Naive thymus-derived CD8-positive, alpha-beta T cell (primary cell): ENCODE measurements at places on chromosomes 7 and 10. TPM values are rescaled to one million over a fixed set of nuclear protein-coding genes. Genes with fewer than 3 reads are reported as not detected.
A peak's percentile ranks its signal among the peaks of the same experiment; 100 is the strongest.

DNA sequence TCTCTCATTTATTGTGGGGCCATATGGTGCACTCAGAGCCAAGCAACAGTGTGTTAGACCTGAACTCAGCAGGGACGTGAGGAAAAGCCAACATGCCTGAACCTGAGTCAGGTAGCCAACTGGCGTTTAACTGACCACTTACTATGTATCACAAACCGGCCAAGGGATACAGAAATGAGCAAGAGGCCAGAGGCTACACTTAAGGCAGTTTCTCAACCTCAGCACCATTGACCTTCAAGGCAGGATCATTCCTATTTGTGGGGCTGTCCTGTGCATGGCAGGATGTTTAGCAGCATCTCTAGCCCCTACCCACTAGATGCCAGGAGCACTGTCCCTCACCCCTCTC lies 103.5 kb upstream of the NANOS1 start:
- H3K4me1 ChIP-seq = no peaks in the 10 kb centered on the region
- H3K27ac ChIP-seq = no peak overlapping the region
- no peak overlapping the region for H3K4me3 ChIP-seq
- peaks cover 10% of the 10 kb centered on the region for H3K27me3 ChIP-seq
- no peak for DNase-seq

The GOLGA7B gene
- total RNA-seq = 8.1 TPM

- H3K4me3 ChIP-seq = no peak overlapping the region
- H3K4me1 ChIP-seq = peaks cover 6% of the 10 kb centered on the region
- no peak overlapping the region for H3K27ac ChIP-seq
- no peaks in the 10 kb centered on the region for H3K36me3 ChIP-seq
- no peak for DNase-seq
These were observed 45.4 kb downstream of the CPVL start for GRCh38 chr7:29100924-29101323.

The DENND2A gene
- total RNA-seq = 0.10 TPM

GRCh38 chr7:129146237-129146979 lies 1.9 kb downstream of the TSPAN33 start:
- no peaks in the 10 kb centered on the region for H3K36me3 ChIP-seq
- H3K27ac ChIP-seq = peak overlapping the region; percentile 2
- peaks cover 29% of the 10 kb centered on the region for H3K4me1 ChIP-seq
- peak overlapping the region; percentile 86 for H3K4me3 ChIP-seq
- DNase-seq = no peak

DNA sequence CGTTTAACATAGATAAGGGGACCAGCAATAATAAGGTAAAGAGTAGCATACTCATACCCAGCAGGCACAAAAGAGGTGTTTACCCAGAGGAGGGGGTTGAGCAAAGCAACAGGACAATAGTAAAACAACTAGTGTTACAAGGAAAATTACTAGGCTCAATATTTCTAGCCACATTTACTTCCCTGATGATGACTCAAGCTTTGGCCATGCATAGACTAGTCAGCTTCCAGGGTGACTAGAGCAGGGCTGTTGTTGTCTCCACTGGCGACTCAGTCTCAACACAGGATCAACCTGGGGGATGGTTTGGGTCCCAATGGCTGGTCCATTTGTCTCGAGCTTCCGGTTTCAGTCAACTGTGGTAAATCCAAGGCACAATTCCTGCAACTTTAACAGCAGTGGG lies 217.7 kb upstream of the KCND2 start:
- H3K4me1 ChIP-seq = no peaks in the 10 kb centered on the region
- H3K27ac ChIP-seq = no peak overlapping the region
- no peaks in the 10 kb centered on the region for H3K27me3 ChIP-seq

DNA sequence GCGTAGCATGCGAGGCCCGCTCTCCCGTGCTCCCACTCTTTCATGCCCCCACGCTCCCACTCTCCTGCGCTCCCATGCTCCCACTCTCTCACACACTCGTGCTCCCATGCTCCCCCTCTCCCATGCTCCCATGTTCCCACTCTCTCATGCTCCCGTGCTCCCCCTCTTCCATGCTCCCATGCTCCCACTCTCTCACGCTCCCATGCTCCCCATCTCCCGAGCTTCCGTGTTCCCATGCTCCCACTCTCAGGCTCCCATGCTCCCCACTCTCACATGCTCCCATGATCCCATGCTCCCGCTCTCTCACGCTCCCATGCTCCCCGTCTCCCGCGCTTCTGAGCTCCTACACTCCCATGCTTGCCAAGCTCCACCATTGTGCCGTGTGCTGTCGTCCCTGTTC lies 84.4 kb upstream of the ANLN start:
- no peak overlapping the region for H3K27ac ChIP-seq
- no peak for DNase-seq
- no peak overlapping the region for H3K4me3 ChIP-seq
- no peaks in the 10 kb centered on the region for H3K36me3 ChIP-seq

- H3K4me1 ChIP-seq = no peaks in the 10 kb centered on the region
- H3K4me3 ChIP-seq = no peak overlapping the region
- H3K36me3 ChIP-seq = no peaks in the 10 kb centered on the region
These were observed 29.5 kb downstream of the EGFR start for GRCh38 chr7:55048221-55048859.

The NPFFR1 gene
- not detected for total RNA-seq

DNA sequence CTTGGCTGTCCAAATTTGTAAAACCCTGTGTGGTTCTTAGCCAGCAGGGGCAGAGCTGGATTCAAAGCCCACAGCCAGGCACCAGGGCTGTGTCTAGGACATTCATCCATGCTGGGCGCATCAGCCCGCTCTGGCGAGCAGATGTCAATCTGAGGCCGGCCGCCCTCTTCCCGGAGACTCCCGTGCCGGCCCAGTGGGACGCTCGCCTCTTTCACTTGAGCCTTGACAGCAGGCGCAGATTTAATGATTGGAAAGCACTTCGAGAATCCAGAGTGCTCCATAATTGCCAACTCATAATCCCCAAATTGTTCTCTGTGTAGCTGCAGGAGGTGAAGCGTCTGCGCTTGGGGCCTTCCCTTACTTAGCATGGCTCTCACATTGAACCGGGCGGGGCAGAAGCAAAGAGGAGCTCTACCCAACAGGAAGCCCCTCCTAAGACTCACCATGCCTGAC lies 36.7 kb downstream of the SLIT1 start:
- H3K27me3 ChIP-seq = no peaks in the 10 kb centered on the region
- DNase-seq = no peak
- no peak overlapping the region for H3K4me3 ChIP-seq
- no peaks in the 10 kb centered on the region for H3K36me3 ChIP-seq
- H3K4me1 ChIP-seq = no peaks in the 10 kb centered on the region
- H3K27ac ChIP-seq = no peak overlapping the region

The UCN3 gene
- total RNA-seq = not detected

- no peak overlapping the region for H3K27ac ChIP-seq
- no peaks in the 10 kb centered on the region for H3K36me3 ChIP-seq
- H3K4me1 ChIP-seq = no peaks in the 10 kb centered on the region
- DNase-seq = no peak
These were observed 31.6 kb upstream of the ETV1 start for GRCh38 chr7:14021069-14021468.
